Gastrocnemius medialis (tissue), 4 donors: ENCODE measurements at places on chromosomes 1 and 21.

- no peak for DNase-seq
- no peaks in the 10 kb centered on the region for H3K27me3 ChIP-seq
- H3K27ac ChIP-seq: no peak overlapping the region
Observed at GRCh38 chr1:204697893-204698292, 12.4 kb upstream of the LRRN2 start.

DNA sequence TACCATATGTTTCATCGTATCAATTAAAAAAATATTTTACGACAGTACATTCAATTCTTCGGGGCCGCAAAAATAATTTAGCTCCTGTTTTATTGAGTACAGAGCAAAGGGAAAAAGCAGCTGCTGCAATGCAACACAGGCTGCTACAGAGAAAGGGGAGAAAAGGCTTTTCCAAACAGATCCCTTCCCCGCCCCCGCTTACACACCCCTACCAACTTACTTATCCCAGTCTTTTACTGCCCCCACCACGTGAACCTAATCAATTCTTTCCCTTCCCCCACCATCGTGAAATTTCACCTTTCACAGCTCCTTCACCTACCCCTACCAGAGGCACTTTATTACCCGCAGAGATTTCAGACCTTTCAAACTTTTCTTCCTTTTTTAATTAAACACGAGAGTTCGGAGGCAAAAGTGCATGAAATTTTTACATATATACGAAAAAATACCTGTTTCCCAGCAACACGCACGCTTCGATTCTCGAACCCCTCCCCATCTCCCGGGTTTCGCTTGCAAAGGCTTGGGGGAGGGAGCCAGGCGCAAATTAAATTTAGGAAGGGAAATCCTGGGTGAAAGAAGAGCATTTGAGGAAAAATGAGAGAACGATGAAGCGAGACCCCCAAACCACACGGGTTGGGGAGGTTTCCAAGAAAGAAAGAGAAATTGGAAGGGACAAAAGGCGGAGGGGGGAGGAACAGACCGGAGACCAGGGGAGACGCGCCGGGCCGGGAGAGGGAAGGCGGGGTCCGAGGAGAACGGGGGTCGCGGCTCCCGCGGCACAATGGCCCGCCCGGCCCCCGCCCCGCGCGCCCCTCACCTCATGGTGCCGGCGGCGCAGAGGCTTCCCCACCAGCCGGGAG lies 823 bp downstream of the ENAH start:
- no peaks in the 10 kb centered on the region for H3K27me3 ChIP-seq
- DNase-seq: no peak
- peak overlapping the region; percentile 97 for H3K27ac ChIP-seq

- peak overlapping the region; percentile 92 for H3K4me3 ChIP-seq
- H3K36me3 ChIP-seq: no peaks in the 10 kb centered on the region
- no peak for DNase-seq
- peaks cover 36% of the 10 kb centered on the region for H3K4me1 ChIP-seq
Observed at GRCh38 chr1:193060406-193060805, 994 bp downstream of the RO60 start.

GRCh38 chr1:212678456-212679410 lies 20.9 kb downstream of the BATF3 start:
- H3K4me1 ChIP-seq: no peaks in the 10 kb centered on the region
- no peak overlapping the region for H3K27ac ChIP-seq
- H3K36me3 ChIP-seq: no peaks in the 10 kb centered on the region
- no peak for DNase-seq

DNA sequence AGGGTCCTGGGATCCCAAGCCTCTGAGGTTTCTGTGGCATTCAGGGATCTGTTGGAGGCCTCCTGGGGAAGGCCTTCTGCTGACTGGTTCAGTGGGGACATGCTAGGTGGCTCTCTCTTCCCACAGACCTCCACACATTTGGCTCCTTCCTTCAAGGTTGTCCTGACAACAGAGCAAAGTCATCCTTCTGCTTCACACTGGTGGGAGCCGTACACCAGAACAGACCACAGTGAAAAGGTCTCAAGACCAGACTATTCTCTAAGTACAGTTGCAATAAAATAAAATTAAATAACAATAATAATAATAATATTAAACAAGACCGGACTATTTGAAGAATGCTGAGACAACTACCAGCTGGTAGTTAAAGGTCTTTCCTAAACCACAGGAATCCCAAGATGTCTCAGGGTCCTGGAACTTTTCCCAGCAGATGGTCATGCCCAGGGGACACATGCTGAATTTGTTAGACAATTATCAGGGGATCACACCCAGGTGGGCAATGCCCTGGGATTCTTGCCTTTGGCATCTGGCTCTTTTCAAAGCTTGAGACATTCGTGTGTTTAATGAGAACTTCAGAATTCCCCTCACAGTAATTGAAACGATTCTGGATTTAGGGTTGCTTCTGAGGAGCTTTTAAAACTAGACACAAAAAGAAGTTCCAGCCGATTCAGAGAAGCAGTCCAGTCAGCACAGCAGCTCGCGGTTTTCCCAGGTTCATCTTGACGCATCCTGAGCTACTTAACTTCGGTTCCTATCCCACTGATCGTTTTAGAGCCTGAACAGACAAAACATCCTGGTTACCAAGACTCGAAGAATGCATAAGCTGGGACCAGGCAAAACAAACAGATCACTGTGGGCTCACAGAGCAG lies 22.9 kb downstream of the HTR1D start:
- DNase-seq: no peak
- H3K27ac ChIP-seq: no peak overlapping the region
- no peaks in the 10 kb centered on the region for H3K27me3 ChIP-seq
- no peaks in the 10 kb centered on the region for H3K36me3 ChIP-seq

- no peak overlapping the region for H3K27ac ChIP-seq
- DNase-seq: no peak
- H3K4me1 ChIP-seq: no peaks in the 10 kb centered on the region
- H3K36me3 ChIP-seq: no peaks in the 10 kb centered on the region
- no peak overlapping the region for H3K4me3 ChIP-seq
Observed at GRCh38 chr1:30087465-30087864, 635.9 kb downstream of the MATN1 start.

- no peaks in the 10 kb centered on the region for H3K27me3 ChIP-seq
- H3K4me3 ChIP-seq: peak overlapping the region; percentile 63
- H3K4me1 ChIP-seq: peaks cover 25% of the 10 kb centered on the region
- no peaks in the 10 kb centered on the region for H3K36me3 ChIP-seq
- DNase-seq: peak; percentile 53
Observed at GRCh38 chr1:203327684-203328457, 22.6 kb downstream of the BTG2 start.

GRCh38 chr21:38505654-38506523 lies 7.6 kb upstream of the ERG start:
- H3K4me1 ChIP-seq: no peaks in the 10 kb centered on the region
- no peaks in the 10 kb centered on the region for H3K36me3 ChIP-seq
- H3K27me3 ChIP-seq: no peaks in the 10 kb centered on the region

GRCh38 chr1:97919585-97920261 lies 1.1 kb downstream of the DPYD start:
- H3K27ac ChIP-seq: peak overlapping the region; percentile 96
- H3K36me3 ChIP-seq: no peaks in the 10 kb centered on the region
- H3K4me1 ChIP-seq: peaks cover 31% of the 10 kb centered on the region
- no peak for DNase-seq

GRCh38 chr1:242201090-242201489 lies 202.2 kb upstream of the MAP1LC3C start:
- no peak for DNase-seq
- no peak overlapping the region for H3K27ac ChIP-seq
- H3K27me3 ChIP-seq: no peaks in the 10 kb centered on the region
- no peaks in the 10 kb centered on the region for H3K4me1 ChIP-seq
- H3K36me3 ChIP-seq: no peaks in the 10 kb centered on the region
- no peak overlapping the region for H3K4me3 ChIP-seq

GRCh38 chr21:35895598-35895997 lies 164.7 kb downstream of the SETD4 start:
- no peak overlapping the region for H3K4me3 ChIP-seq
- no peaks in the 10 kb centered on the region for H3K36me3 ChIP-seq
- no peak overlapping the region for H3K27ac ChIP-seq
- no peaks in the 10 kb centered on the region for H3K4me1 ChIP-seq
- DNase-seq: no peak

DNA sequence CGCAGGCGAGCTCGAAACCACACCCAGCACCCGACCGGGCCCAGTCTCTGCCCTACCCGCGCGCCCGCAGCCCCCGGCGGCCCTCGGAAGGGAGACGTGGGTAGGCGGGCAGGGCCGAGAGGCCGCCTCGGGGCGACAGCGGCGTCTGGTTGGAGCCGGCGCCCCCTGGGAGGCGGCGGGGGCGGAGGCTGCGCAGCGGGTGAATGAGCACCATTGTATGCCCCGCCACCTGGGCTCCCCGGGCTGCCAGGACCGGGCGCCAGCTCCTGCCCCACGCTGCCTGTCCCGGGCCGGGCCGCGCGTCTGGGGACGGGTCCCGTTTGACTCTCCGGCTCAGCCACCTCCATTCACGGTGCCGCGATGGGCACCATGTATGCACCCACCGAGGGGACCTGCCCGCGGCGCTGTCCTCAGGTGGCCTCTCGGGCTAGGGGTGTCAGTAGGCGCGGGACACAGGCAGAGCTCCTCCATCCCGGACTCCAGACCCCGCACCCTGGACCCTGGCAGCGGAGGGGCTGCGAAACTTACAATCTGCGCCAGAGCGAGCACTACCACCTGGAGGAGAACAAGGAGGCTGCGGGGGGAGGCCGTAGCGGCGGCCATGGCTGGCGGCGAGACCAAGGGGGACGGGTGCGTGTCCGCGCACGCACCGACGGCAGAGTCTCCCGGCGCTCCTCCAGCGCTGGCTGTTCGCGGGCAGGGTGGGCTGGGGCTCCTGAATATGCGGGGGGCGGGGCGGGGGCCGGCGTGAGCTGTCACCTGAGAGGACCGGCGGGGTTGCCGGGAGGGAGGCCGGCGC lies at the start of gene COL9A2:
COL9A2 (minus strand) TSS at position 692 of the 799 bp plus-strand sequence; CDS start at position 603, 89 bp downstream.
- no peaks in the 10 kb centered on the region for H3K36me3 ChIP-seq
- DNase-seq: no peak
- peak within 1 kb of the TSS; percentile 47 for H3K4me3 ChIP-seq
- H3K27ac ChIP-seq: no peak within 1 kb of the TSS
- H3K27me3 ChIP-seq: peaks cover 47% of the 10 kb centered on the region
- peaks cover 8% of the 10 kb centered on the region for H3K4me1 ChIP-seq

DNA sequence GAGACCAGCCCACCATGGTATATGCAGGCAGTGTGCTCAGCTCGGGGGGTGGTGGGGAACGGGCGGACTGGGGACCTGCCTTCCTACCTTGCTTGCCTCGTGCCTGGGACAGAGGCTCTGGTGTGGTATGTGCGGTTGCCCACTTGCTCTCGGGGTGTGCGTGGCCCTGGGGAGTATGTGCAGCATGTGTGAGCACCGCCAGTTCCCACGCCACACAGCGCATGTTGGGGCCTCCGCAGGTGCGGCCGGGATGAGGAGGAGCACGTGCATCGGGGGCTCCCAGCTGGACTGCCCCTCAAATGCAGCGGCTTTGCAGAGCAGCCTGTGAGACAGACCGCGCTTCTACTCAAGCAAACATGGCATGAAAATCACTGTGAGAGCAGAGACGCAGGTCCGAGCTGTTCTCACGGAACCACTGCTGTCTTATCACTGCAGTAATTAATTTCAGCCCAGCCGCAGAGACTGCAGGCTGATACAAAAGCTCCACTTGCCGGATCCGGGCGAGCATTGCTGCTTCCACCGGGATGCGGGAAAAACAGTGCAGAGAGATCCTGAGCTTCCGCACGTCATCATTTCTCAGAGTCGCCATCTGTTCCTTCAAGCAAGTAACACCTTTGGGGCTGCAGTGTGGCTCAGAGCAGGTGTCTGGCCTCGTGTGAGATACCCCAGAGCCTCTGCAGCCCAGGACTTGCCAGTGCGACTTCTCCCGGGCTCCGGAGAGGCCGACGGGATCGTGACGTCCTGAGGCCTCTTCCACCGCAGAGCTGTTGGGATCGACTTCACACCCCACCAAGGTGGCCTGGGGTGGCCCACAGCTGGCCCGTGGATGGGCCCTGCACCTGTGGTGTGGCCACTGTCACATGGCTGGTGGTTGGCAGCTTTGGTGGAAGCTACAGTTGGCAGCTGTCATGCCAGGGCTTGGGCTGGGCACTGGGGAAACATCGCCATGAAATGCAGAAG lies 92.6 kb upstream of the ACTRT2 start:
- H3K36me3 ChIP-seq: no peaks in the 10 kb centered on the region
- H3K27ac ChIP-seq: no peak overlapping the region
- H3K4me3 ChIP-seq: no peak overlapping the region
- DNase-seq: no peak
- H3K27me3 ChIP-seq: peaks cover 63% of the 10 kb centered on the region
- no peaks in the 10 kb centered on the region for H3K4me1 ChIP-seq

- no peak overlapping the region for H3K27ac ChIP-seq
- no peak overlapping the region for H3K4me3 ChIP-seq
- no peaks in the 10 kb centered on the region for H3K36me3 ChIP-seq
- H3K27me3 ChIP-seq: no peaks in the 10 kb centered on the region
- peaks cover 16% of the 10 kb centered on the region for H3K4me1 ChIP-seq
Observed at GRCh38 chr1:113142791-113143190, 69.8 kb downstream of the LRIG2 start.

DNA sequence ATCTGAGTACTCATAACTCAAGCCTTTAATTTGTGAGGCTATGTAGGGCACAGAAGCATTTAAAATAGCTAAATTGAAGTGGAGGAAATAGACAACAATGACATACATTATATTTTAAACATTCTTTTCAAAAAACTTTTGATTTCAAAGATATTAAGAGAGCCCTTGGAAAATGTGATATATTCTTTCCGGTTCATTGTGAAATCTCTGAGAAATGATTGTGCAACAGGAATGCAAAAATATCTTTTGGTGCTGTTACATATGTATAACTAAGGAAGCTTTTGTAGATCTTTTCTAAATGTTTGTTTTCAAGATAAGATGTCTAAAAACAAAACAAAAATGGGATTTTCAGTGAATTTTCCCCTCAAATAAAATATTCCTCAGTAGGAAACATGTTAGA lies 185.2 kb downstream of the LEPR start:
- H3K27me3 ChIP-seq: no peaks in the 10 kb centered on the region
- no peak for DNase-seq
- no peaks in the 10 kb centered on the region for H3K36me3 ChIP-seq
- no peak overlapping the region for H3K4me3 ChIP-seq
- H3K27ac ChIP-seq: no peak overlapping the region

- H3K4me3 ChIP-seq: no peak overlapping the region
- no peaks in the 10 kb centered on the region for H3K36me3 ChIP-seq
- H3K27me3 ChIP-seq: no peaks in the 10 kb centered on the region
- H3K4me1 ChIP-seq: no peaks in the 10 kb centered on the region
- H3K27ac ChIP-seq: no peak overlapping the region
Observed at GRCh38 chr21:21436012-21436534, 437.9 kb downstream of the NCAM2 start.
